ENCODE measurements at places on chromosomes 12 and 14. TPM values are rescaled to one million over a fixed set of nuclear protein-coding genes. Genes with fewer than 3 reads are reported as not detected.

CIROP gene
- total RNA-seq: not detected

GRCh38 chr12:88947486-88948043 is 367.3 kb upstream of the KITLG start:
- H3K27ac ChIP-seq: no peak overlapping the region
- no peaks in the 10 kb centered on the region for H3K36me3 ChIP-seq
- no peaks in the 10 kb centered on the region for H3K27me3 ChIP-seq
- no peak for DNase-seq

PRKD1 gene
- 28.8 TPM for total RNA-seq

KRT7 gene
- 33.9 TPM for total RNA-seq

GRCh38 chr12:96994900-96995299 is 87.8 kb downstream of the NEDD1 start:
- no peak overlapping the region for H3K27ac ChIP-seq
- no peak overlapping the region for H3K4me3 ChIP-seq
- no peaks in the 10 kb centered on the region for H3K4me1 ChIP-seq
- H3K27me3 ChIP-seq: no peaks in the 10 kb centered on the region

GPR135 gene
- total RNA-seq: 5.9 TPM

DNA sequence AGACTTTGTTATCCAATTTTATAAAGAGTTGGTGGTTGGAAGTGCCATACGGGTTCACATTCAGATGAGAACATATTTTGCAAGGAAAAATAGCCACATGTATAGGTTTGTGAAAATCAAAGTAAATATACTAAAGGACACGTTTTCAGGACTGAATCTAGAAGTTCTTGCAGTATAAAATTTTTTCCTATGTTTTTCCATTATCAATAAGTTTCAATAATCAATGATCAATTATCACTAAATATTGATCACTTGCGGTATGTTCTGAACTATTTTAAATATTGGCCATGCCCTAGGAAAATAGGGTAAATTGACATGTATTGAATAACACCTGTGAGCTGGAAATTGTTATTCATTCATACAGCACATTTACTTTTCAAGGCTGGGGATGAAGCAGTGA is 25.9 kb downstream of the ALG10B start:
- H3K4me1 ChIP-seq: no peaks in the 10 kb centered on the region
- no peak overlapping the region for H3K4me3 ChIP-seq
- no peaks in the 10 kb centered on the region for H3K27me3 ChIP-seq
- no peaks in the 10 kb centered on the region for H3K36me3 ChIP-seq
- no peak for DNase-seq

GRCh38 chr14:75274899-75275569 is 3.6 kb upstream of the FOS start:
- peak overlapping the region; percentile 42 for H3K27ac ChIP-seq
- H3K27me3 ChIP-seq: no peaks in the 10 kb centered on the region
- H3K36me3 ChIP-seq: no peaks in the 10 kb centered on the region
- H3K4me3 ChIP-seq: no peak overlapping the region

DNAI7 gene
- total RNA-seq: not detected

DNA sequence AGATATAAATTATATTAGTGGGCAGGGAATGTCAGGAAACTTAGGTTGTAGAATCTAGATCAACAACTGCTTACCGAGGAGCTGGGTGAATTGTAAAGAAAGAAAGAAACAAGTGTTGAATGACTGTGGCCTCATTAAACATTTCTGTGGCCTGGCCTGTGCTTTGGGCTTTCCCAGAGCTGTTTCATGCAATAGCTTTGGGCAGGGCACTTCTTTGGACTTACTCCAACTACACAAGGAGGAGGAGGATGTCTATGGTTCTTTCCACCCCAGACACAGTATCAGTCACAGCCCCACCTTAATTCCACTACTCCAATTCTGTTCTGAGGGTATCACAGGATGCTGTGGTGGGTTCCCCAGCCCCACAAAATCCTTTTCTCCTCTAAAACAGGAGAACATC is 38.0 kb downstream of the DPF3 start:
- DNase-seq: no peak
- H3K4me1 ChIP-seq: no peaks in the 10 kb centered on the region
- H3K4me3 ChIP-seq: no peak overlapping the region
- H3K36me3 ChIP-seq: no peaks in the 10 kb centered on the region
